ENCODE measurements at places on chromosomes 16 and 17.

- DNase-seq = no peak
Observed at GRCh38 chr17:66893863-66894262, 58.9 kb downstream of the CACNG5 start.

- no peak for DNase-seq
Observed at GRCh38 chr16:20997147-20997546, 96.6 kb downstream of the LYRM1 start.

- DNase-seq = no peak
Observed at GRCh38 chr16:72913551-72913950, 134.4 kb downstream of the ZFHX3 start.

DNA sequence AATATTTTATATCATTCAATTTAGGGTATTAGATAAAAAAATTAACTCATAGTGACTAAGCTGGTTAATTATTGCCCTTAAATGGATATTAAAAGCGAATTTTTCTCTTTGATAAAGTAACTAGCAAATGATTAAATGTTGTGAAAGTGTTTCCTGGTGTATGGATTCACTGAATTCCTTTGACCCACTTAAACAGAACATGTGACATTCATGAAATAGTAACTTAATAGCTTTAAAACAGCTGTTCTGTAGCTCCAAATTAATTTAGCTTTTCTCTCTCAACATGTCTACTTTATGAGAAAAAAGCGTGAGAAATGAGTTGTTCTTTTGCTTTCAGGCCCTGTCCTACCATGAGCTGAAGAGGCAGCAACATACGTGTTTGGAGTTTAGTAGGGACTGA lies 36.4 kb upstream of the APPBP2 start:
- DNase-seq = no peak

DNA sequence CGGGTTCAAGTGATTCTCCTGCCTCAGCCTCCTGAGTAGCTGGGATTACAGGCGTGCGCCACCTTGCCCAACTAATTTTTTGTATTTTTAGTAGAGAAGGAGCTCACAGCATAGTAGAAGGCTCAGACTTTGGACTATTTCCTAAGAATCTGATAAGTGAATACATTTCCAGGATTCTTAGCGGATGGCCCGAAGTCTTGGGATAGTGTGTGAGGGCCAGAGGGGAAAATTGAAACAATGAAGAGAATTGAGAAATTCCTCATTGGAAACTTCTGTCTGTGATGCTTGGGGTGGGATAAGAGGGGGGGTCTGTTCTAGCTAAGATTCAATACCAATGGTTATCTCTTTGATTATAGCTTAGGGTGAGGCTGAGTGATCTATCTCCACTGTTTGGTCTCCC lies 183.3 kb downstream of the MSI2 start:
- no peak for DNase-seq

GRCh38 chr16:67514382-67514828 lies 14.2 kb upstream of the RIPOR1 start:
- DNase-seq = peak; percentile 26

GRCh38 chr16:78461496-78462287 lies 362.2 kb downstream of the WWOX start:
- DNase-seq = no peak

GRCh38 chr16:57041182-57042156 lies 50.9 kb upstream of the CPNE2 start:
- DNase-seq = no peak

GRCh38 chr17:15432807-15433611 lies 34.4 kb downstream of the CDRT4 start:
- no peak for DNase-seq

- no peak for DNase-seq
Observed at GRCh38 chr17:28875848-28876550, 21.2 kb downstream of the ERAL1 start.

DNA sequence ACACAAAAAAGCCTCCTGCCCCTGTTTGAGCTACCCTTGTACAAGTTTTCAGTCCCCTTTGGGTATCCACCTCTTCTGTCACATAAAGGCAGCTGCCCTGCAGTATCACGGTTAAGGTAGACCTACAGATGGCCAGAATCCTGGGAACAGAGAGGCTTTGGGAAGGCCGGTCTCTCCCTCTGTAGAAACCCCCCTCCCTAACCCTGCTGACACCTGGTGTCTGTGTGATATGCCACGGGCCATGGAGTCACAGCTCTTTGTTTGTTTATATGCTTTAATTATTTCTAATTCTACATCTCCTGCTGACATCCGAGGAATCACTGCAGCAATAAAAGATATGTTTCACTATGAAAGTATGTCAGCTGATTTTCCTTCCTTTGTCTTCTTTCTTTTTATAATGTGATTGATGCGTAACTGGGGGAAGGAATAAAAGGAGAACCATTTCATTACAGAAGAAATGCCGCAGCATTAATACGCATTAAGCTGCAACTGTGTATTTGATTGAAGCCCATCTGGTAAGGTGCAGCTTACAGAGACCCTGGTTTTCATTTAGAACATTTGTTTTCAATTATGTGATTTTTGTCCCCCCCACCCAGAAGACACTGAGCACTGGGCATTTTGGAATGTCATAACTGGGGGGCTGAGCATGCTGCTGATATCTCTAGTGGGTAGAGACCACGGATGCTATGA lies 142.1 kb downstream of the SLC39A11 start:
- no peak for DNase-seq

- no peak for DNase-seq
Observed at GRCh38 chr16:4701791-4702465, 8.6 kb downstream of the NUDT16L1 start.

DNA sequence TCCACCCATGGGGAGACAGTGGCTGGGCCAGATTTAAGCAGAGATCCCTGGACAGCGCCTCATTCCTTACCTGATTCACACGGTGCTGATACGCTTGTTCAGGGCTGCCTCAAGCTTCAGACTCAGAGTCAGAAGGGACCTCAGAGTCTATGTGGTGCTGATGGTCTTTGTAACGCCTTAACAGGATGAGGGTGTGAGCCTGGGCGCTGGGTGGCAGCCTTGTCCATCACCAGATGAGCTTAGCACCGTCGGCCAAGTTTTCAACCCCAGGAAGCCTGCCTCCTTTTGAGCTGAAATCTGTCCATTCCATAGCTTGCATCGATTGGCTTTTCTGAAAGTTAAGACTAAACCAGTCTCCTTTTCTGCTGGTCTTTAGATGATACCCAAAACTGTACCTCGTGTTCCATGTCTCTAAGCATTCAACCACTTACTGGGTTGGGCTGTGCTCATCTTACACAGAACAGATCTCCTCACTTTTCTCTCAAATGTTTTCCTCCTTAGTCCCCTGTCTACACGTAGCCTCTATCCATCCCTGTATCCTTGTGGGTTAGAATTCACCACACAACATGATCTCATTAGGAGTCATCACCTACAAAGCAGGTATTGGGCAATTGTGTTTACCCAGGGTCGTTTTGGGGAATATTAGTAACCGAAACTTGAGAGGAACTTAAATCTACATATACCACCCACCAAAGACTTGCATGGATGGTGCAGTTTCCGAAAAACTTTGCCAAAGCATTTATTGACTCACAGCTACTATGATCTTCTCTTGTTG lies 573.4 kb downstream of the CDH13 start:
- no peak for DNase-seq

GRCh38 chr17:81396722-81397313 lies 1.6 kb downstream of the BAHCC1 start:
- DNase-seq = peak; percentile 55

DNA sequence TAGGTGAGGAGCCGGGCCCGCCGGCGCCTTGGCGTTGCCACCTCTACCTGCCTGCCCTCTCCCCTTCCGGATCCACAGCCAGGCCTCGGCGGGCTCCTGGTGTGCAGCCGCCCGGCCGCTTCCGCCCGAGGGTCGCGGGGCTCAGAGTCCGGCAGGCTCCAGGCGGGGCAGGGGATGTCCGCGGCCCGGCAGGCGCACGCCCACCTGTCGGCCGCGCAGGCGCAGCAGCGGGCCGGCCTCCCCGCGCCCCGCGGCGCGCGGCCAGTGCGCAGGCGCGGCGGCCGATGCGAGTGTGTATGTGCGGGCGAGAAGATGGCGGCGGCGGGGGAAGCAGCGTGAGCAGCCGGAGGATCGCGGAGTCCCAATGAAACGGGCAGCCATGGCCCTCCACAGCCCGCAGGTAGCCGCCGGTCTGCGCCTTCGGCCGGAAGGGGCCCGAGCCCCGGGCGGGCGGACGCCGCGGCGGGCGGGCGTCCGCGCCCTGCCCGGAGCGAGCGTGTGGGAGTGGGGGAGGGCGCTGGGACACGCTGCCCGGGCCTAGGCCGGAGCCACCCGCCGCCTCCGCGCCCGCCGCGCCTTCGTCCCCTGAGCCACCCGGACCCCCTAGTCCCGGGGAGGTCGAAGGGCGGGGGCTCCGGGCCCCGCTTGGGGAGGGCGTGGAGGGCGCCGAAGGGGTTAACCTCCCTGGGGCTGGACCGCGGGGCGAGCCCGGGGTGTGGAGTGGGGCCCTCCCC lies at the start of gene USP10:
Gene USP10 (plus strand): TSS at position 289 of the 734 bp plus-strand sequence. CDS start 91 bp downstream, at position 380.
- DNase-seq = peak; percentile 36

- no peak for DNase-seq
Observed at GRCh38 chr17:16352667-16353316, 477 bp downstream of the CENPV start.

DNA sequence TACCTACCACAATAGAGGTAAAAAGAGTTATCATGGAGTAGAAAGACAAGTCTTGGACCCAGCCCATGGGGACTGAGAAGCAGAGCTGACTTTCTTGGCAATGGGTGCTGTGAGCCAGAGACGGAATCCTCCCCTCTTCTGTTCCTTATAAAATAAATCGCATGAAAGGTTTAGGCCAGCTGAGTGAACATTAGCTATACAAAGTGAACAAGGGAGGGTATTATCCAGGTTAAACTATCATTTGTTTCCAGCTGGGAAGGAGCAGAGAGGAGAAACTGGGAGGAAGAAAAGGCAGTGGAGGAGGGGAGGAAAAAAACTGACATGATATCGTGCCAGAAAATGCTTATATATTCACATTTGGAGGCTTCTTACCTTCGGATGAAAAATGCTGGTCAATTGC lies 13.3 kb upstream of the PAFAH1B1 start:
- DNase-seq = no peak

GRCh38 chr17:81036197-81036941 lies 1.4 kb downstream of the BAIAP2 start:
- DNase-seq = no peak

DNA sequence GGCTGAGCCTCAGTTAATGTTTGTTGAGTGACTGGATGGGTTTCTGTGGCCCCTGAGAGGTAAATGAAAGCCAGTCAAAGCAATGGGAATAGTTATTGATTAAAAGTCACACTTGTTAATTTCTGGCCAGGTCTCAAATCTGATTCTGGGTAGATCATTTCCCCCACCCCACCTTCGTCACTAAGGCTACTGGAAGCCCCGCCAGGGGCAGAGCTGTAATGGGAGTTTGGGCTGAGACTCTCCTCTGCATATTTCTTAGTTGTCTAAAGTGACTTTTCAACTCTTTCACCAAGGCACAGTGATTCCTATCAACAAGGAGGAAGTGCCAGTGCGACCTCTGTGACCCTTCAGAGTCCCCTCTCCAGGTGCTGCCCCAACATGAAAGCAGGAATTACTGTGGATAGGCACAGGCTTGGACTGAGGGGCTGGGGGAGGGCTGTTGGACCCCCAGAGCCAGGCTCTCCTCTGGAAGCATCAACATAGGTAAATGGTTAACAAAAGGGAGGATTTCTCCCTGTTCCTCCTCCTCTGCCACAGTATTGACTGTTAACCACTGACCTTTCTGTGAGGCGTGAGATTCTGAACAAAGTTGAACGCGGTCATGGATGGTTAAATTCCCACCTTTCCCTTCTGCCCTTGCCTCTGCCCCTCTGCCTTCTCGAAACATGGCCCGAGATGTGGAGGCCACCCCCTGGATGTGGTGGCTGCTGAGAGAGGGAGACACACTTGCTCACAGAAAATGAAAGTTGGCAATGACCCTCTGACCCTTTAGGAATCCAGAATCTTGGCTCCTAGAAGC lies 20.8 kb upstream of the TBX2 start:
- no peak for DNase-seq

DNA sequence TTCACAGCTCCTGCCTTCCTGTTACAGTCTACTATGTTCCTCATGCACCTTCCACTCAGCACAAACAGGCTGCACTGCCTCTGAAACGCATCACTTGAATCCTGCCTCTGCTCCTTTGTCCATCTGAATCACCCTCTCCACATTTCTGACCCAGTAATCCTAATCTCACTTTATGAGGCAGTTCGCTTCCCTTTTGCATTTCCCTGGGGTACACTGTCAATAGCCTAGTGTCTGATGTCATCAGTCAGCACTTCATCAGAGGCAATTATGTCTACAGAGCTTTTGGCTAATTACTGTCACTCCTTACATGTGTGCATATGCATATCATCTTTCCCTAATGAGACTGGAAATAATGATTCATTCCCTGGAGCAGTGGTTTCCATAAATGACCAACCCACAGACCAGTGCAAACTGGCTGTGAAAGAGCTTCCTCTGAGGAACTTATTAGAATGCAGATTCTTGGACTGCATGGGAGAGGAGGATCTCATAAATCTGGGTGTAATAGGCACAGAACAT lies 23.6 kb downstream of the CA4 start:
- DNase-seq = no peak

GRCh38 chr17:62189377-62189776 lies 124.3 kb upstream of the MED13 start:
- DNase-seq = no peak

DNA sequence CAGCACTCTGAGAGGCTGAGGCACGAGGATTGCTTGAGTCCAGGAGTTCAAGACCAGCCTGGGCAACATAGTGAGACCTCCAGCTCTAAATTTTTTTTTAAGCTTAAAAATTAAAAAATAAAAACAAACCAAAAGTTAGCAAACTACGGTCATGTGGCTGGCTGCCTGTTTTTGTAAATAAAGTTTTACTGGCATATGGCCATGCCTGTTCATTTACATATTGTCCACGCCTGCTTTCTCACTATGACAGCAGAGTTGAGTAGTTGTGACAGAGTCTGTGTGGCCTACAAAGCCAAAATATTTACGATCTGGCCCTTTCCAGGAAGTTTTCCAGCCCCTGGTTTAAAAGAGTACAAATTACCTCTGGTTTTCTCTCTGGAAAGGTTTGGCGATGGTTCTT lies 3.3 kb downstream of the SLX4 start:
- no peak for DNase-seq

DNA sequence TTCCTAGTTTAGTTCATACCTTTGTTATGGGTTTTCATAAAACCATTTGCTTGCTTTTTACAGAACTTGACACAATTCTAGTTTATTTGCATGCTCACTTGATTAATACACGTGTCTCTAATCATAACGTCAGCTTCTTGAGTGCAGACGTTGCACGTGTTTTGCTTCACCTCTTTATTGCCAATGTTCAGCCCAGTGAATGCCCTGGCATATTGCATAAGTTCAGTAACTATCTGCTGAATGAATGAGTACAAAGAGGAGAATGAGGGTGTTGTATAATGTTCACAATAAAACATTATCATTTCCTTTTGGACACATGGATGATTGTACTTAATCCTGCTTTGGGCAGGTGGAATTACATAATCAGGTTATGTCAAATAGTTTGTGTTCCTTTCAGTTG lies 519.8 kb downstream of the HS3ST4 start:
- no peak for DNase-seq

GRCh38 chr17:16329519-16330271 lies 23.6 kb downstream of the CENPV start:
- peak; percentile 2 for DNase-seq

- no peak for DNase-seq
Observed at GRCh38 chr16:85735225-85735635, 15.7 kb downstream of the C16orf74 start.

All from NCI-H2029 (cell line).